ENCODE measurements at places on chromosomes 4 and X. TPM values are rescaled to one million over a fixed set of nuclear protein-coding genes. Genes with fewer than 3 reads are reported as not detected.

GRCh38 chr4:8391972-8392371 is 48.6 kb downstream of the ACOX3 start:
- no peak for DNase-seq

DNA sequence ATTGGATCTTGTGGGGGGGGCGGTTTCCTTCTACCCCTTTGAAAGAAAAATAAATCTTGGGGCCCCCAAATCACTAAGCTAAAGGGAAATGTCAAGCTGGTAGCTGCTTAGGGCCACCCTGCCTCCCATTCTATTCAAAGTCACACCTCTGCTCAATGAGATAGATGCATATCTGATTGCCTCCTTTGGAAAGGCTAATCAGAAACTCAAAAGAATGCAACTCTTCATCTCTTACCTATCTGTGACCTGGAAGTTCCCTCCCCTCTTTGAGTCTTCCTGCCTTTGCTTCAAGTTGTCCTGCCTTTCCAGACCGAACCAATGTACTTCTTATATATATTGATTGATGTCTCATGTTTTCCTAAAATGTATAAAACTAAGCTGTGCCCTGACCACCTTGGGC is 7.0 kb downstream of the C4orf51 start:
- no peak for DNase-seq

DNA sequence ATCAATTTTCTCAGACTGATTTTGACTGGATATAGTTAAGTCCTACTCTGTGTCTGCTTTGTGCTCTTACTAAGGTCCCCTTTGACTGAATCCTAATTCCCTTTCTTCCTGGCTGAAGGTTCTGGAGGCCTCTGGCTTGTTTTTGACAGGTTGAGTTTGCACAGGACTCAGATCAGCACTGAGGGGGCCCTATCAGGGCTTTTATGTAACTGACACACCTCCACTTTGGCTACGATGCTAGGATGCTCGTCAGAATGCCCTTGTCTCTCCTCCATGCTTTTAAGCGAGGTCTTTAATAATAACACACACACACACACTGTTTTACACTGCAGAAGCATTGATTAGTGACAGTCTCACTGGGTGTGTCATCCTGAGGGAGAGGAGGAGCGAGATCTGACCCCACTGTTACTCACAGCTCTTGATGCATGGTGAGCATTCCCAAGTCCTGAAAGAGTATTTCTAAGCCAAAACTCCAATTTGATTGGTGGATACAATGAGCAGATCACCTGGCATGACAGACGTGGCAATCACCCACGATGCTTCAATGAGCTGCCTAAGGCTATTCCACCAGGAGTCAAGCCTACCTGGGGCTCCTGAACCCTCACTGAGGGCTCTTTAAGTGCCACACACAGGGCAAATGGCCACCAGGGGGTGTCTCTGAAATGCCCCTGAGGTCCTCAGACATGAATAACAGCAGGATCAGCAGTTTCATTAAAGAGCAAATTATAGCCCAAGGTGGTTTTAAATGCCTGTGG is 130.4 kb upstream of the CPEB2 start:
- no peak for DNase-seq

DNA sequence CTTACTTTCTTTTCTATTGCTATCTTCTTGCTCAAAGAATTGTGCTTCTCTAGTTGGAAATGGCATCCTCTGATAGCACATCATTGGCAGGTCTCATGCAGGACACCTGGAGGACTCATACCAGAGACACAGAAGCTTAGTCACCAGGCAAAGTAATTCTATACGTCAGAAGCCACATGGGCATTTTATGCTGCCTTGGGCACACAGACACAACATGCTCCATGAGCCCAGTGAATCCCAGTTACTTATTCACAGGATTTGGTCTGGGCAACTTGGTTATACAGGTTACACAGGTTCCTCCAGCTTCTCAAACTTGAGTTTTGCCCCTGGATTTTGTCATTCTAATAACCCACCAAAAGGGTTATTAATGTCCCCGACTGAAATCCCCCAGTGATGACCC is 7.1 kb downstream of the RASSF6 start:
- DNase-seq: no peak

DNA sequence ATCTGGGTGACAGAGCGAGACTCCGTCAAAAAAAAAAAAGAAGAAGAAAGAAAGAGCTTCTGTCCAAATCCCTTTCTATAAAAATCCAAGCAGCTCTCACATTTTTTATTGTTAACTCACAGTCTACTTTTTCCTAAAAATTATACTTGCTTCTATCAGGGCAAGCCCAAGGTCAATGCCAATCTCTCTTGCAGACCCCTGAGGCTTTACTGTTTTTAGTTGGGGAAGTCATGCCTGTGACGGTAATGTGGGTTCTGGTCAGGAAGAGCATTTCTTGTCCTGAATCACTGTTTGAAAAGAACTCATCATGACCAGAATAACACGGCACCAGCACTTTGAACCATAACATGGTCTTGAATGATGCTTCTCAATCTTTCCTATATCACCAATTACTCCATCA is 54.6 kb upstream of the CITED1 start:
- no peak for DNase-seq

DNA sequence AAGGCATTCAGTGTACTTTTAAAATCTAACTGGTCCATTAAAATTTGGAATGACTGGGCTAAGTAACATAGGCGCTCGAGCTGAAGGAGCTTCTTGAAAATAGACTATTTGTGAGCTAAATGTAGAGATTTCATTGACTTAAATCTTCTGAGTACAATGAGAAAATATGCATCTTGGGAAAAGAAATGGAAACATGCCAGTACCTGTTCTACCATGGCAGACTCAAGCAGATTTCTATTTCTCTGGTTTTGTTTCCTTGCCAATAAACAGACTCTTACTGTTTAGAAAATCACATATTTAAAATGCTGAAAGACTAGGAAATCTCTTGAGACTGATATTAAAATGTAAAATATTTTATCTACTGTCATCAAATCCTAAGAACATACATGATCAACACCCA is 678.1 kb downstream of the FAT4 start:
- no peak for DNase-seq

GRCh38 chr4:96056346-96056934 is 216.5 kb downstream of the PDHA2 start:
- no peak for DNase-seq

GRCh38 chr4:24842356-24842755 is 47.0 kb downstream of the SOD3 start:
- DNase-seq: no peak

DNA sequence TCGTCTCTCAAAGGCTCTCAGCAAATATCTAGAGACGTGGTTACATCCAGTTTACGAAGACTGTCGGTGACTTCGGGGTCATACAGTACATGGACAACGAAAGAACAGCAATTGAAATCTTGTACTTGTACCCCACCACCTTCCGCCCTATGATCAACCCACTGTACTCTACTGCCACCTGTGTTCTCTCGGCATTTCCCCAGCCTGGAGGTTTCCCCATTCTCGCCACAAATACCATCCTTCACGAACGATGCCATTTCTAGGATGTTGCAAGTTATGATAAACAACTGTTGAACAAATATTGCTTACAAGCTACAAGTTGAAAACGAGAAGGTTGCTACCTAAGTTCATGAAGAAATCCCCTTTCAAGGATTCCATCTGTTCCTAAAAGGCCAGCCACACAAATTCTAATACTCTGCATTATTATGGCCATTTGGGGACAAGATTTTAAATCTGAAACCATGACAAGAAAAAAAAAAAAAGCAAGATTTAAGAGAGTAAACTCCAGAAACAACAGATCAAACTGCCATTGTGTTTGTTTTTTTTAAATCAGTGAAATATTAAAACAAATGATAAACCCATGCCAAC is 1.6 kb downstream of the APBB2 start:
- no peak for DNase-seq

GRCh38 chrX:108299704-108300103 is 138.5 kb downstream of the COL4A6 start:
- DNase-seq: no peak

GRCh38 chr4:102478186-102478585 is 23.0 kb upstream of the NFKB1 start:
- DNase-seq: no peak

DNA sequence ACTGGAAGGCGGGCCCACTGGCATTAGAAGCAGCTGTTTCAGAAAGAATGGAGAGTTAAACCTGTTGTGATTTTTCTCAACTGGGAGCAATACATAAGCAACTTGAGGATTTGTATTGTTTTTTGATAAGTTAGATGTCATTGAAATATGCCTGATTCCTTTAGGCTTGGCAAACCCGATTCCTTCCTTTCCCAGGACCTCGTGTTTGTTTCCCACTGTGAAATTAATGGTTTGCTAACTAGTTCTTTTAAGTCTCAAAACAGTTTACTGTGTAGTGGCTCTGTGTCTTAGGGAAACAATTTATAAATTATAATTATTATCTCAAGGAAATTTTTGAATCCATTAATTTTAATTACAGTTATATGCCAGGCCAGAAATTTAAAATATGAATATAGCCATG is 218.0 kb downstream of the DCTD start:
- no peak for DNase-seq

DNA sequence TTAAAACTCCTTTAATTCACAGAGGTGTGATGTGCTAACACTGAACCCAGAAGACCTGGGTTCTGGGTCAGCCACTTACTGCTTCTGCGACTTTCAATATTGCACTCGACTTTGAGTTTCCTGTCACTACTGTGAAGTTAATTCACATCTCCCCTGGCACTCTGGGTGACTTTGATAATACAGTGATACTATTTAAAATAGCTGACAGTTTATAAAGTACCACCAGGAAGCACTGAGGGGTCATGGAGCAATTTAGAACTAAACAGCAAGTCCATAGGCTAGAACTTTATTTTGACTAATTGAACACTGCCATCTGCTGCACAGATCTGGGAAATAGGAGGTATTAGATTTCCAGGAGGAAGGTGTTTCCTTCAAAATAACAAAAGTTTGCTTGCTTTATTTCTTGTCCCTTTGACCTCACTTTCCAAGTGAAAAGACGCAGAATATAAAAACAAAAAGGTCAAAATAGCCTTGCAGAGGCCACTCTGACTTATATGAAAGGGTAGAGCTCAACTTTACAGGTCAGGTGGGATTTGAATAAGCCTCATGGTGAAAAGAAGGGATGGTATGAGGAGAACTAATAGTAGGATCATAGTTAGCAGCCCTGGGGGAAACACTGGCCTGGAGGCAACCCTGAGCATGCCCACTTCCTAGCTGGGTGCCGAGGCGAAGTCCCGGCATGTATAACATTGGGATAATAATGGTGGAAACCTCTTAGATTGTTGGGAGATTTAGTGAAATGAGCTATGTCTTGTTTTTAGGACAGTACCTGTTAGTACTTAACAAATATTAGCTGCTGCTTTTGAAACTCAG is 53.4 kb downstream of the ZNF518B start:
- no peak for DNase-seq

GRCh38 chr4:1199556-1200331 is 27.4 kb upstream of the SPON2 start:
- peak; percentile 17 for DNase-seq

- DNase-seq: no peak
Observed at GRCh38 chr4:95124906-95125504, 367.2 kb downstream of the BMPR1B start.

DNA sequence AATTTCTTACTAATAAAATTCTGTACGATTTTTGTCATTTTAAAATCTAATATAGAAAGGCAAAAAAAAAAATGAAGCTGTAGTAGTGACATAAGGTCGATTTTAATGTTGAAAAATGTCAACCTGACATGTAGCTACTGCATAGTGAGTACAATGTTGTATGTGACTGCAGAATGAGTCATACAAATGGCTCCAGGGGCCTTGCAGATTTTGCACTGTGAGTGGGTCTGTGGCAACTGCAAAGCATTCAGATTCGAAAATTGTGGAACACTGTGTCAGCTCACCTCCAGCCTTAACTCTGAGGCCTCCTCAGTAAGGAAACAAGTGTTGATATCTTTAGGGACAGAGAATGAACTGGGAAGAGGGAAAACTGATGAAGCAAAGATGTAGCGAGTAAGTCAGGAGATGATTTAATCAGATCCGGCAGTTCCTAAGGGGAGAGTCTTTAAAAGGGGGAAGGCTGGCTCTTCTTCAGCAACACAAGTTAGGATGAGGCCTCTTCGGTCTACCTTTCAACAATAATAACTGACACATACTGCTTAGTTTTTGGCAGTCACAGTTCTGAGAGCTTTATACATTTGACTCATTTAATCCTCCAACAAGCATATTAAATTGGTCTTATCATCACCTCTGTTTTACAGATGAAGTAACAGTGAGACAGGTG is 24.9 kb downstream of the TKTL2 start:
- no peak for DNase-seq

- DNase-seq: no peak
Observed at GRCh38 chr4:152680988-152681603, 1.3 kb upstream of the TMEM154 start.

- no peak for DNase-seq
Observed at GRCh38 chr4:94486372-94486801, 34.6 kb downstream of the PDLIM5 start.

DNA sequence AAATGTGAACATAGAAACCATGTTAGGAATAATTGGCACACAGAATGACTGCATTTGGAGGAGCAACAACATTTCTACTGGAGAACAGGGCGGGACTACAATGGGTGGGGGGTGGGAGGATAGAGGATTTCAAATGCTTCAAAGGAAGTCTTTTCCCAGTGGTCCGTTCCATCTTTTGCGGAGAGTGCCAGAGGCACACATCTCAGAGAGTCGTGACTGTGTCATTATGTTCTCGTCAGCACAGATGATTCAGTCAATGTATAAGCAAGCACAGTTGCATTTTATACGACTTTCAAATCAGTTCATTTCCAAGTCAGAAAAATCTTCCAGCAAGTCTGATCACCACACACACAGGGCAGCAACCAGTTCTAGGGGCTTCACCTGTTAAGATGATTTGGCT is 22.7 kb upstream of the GPR50 start:
- no peak for DNase-seq

DNA sequence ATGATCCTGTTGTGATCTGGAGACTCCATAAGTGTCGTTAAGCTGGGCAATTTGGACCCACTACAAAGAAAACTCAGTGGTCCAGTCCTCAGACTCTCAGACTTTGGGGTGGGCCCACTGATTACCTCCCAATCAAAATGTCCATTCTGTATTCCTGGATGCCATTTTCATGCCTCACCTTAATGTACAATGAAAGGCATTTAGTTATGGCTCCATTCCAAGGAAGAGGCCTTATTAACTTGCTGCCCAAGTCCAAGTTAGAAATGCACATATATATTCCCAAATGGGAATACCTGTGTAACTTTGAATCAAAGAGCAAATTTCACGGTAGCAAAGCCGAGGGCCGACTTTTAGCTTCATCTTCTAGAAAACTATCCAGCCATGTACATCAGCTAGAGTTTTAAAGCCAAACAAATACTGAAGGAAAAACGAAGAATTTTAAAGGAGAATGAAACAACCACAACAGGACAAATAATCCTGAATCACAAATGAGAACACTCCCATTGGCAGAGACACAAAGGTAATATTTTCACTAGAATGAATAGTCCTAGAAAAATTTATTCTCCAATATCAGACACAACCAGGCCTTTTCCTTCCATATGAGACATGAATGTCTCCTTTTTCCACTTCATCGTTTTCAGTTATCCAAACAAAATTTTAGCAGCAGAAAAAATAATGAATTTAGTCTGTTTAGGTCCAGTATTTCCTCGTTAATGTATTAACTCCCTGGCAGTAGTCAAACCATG is 63.7 kb upstream of the HHIP start:
- no peak for DNase-seq

GRCh38 chr4:26062215-26062614 is 148.2 kb downstream of the SMIM20 start:
- no peak for DNase-seq

- DNase-seq: no peak
Observed at GRCh38 chr4:71683309-71683708, 100.6 kb downstream of the GC start.

The FGB gene
- total RNA-seq: not detected

The CT45A2 gene
- not detected for total RNA-seq

The IL9R gene
- total RNA-seq: not detected

The SCML2 gene
- 1.9 TPM for total RNA-seq

The EDNRA gene
- 3.5 TPM for total RNA-seq
